Stimulated activated CD8-positive, alpha-beta memory T cell treated with anti-CD3 and anti-CD28 coated beads, Interleukin-15, amount 100 ng/mL, for 1 hour (primary cell): ENCODE measurements at places on chromosomes 5 and 9.

- no peak for DNase-seq
Measured at GRCh38 chr5:163772644-163773043, 267.2 kb downstream of the MAT2B start.

DNA sequence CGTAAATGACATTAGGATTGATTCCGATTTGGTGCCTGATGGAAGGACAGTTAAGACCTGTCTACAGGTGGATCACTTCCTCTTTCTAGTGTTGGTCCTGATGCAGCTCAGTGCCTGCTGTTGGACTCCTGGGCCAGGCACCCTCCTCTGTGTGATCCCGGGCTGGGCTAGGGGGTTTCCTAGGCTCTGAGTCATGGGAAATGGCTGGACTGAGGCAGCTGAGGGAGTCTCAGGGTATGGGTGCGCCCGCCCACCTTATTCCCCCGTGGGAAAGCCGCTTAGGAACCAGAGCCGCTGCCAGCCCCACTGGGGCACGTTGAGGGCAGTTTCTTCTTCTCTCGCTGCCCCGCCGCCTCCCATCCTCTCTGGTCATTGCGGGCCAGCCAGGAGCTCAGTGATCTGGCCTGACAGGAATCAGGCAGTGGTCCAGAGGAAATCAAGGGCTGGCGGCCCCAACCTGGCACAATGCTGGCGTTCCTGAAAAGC, 12.9 kb downstream of the TCF7 start:
- DNase-seq = no peak

GRCh38 chr9:90898228-90898627, 96.6 kb downstream of the SYK start:
- no peak for DNase-seq

- DNase-seq = no peak
Measured at GRCh38 chr5:90477621-90478215, 3.1 kb downstream of the POLR3G start.

DNA sequence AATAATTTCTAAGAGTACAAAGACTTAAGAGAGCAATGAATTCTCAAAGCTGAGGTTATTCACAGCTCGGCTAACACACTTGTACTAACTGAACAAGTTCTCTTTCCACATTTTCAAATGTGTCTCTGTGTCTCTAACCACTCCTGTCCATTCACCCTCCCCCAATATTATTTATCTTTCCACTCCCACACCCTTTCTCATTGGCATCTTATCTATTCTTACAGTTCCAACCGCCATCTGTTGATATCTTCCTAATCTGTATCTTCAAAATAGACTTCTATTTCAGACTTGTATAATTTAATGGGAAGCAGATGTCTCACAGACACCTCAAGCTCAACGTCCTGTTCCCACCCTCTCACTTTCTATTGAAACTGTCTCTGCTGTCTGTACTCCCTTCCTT, 205.9 kb downstream of the ANXA1 start:
- DNase-seq = no peak
